Fibroblast of the aortic adventitia (primary cell): ENCODE measurements at places on chromosomes 1 and 21. TPM values are rescaled to one million over a fixed set of nuclear protein-coding genes. Genes with fewer than 3 reads are reported as not detected.

Gene AMY1C
- total RNA-seq, result not detected in 2 replicates

Gene HEYL
- not detected in 2 replicates for total RNA-seq

Gene PLEKHG5
- total RNA-seq, result 3.8 and 5.1 TPM in 2 replicates

Gene CLCA1
- not detected in 2 replicates for total RNA-seq
